ENCODE measurements at places on chromosomes 1 and 21. TPM values are rescaled to one million over a fixed set of nuclear protein-coding genes. Genes with fewer than 3 reads are reported as not detected.
A peak's percentile ranks its signal among the peaks of the same experiment; 100 is the strongest.

DNA sequence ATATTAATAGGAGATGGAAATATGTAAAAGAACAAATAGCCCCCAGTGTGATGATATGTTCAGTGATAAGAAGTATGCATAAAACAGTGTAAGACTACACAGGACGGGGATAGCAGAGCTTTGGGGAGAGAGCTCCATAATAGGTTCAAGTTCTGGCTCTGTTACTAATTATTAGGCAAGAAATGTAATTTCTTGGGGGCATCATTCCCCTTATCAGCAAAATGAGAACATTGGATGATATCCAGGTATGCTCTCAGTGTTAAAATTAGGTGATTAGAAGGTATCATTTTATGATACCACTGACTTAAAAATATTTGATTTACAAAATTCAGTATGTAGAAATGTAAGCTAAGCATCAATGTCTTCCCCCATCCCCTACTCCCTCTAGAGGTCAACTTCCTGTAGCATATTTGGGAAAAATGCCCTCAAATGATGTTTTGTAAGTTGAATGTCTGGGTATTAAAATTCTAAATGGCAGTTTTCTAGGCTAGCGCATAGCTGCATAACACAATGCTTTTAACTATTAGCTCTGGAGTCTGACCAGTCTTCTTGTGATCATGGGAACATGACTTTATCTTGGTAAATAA, 585.7 kb upstream of the CAMK1G start:
- DNase-seq, result no peak

DNA sequence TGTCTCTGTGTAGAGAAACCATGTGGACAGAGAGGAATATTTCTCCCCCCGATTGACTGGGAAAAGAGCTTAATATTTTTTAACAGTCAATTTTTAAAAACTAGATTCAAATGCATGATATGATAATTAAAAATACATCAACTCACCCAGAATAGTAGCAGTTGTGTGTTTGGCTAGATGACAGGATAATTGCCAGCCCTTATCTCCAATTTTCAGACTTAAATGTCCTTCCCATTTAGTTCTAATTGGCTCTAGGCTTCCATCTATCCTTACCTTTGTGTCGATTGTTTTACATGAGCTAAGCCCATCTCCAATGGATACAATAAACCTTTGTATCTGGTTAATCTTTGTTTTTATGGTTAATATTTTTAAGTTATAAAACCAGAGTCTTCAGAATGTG, 23.9 kb upstream of the KIAA0040 start:
- no peak for DNase-seq

GRCh38 chr1:234526922-234527321, 47.9 kb upstream of the TARBP1 start:
- no peak for DNase-seq

DNA sequence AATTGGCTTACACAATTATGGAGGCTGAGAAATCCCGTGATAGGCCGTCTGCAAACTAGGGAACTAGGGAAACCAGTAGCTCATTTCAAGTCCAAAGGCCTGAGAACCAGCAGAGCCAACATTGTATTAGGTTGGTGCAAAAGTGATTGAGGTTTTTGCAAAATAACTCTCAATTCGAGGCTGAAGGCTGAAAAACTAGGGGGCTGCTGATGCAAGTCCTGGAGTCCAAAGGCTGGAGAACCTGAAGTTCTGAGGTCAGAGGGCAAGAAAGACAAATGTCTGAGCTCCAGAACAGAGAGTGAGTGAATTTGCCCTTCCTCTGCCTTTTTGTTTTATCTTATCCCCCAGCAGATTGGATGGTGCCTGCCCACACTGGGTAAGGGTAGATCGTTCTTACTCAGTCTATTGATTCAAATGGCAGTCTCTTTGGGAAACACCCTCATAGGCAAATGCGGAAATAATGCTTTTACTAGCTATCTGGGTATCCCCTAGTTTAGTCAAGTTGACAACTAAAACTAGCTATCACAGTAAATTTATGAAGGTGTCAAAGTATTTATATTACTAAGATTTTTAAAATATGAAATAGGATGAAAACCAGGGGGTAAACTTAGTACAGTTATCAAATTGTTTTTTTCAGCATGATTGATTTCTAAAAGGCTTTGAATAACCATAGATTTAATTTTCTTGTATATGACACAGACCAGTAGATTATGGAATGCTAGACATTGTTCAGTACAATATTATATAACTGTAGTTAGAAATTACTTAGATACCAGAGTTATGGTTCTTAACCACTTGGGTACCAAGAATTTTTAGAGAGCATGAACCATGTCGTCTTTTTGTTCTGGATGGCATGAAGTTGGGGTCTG, 15.4 kb downstream of the RABGAP1L start:
- DNase-seq, result peak; percentile 71

DNA sequence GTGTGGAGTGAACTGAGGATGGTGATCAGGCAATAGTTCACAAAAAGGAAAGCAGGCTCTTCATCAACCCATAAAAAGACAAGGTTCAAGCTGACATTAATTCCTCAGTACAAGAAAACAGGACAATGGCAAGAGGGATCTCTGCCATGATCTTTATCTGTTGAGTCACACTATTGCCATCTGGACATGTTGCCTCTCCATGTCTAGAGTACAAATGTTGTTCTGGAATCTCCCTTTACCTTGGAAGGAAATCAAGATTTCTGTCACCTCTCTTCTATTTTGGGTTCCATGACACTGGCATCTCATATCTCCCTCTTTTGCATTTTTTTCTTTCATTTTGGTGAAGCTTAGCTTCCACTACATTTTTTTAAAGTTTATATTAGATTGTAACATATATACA, 329.1 kb downstream of the USP25 start:
- DNase-seq, result no peak

- DNase-seq, result no peak
Observed at GRCh38 chr21:19603011-19603593, 1199.5 kb upstream of the TMPRSS15 start.

DNA sequence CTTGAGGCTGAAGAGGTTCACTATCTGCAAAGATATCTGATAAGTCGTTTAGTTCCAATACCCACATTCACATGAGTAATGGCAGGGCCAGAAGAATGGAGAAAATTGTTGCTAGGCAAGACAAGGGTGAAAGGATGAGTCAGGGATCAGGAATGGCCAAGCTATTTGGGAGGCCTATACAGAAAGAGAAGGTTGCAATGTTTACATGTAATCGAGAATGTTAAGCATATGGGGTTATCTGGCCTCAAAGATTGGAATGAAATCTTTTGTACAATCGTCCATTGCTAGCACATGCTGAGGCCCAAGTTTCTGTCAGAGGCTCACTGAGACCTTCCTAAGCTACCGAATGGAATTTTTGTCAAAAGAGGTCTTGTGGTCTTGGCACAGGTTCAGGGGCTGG, 299.9 kb upstream of the PLD5 start:
- DNase-seq, result no peak

GRCh38 chr1:27137544-27138075, 17.3 kb downstream of the SLC9A1 start:
- no peak for DNase-seq

DNA sequence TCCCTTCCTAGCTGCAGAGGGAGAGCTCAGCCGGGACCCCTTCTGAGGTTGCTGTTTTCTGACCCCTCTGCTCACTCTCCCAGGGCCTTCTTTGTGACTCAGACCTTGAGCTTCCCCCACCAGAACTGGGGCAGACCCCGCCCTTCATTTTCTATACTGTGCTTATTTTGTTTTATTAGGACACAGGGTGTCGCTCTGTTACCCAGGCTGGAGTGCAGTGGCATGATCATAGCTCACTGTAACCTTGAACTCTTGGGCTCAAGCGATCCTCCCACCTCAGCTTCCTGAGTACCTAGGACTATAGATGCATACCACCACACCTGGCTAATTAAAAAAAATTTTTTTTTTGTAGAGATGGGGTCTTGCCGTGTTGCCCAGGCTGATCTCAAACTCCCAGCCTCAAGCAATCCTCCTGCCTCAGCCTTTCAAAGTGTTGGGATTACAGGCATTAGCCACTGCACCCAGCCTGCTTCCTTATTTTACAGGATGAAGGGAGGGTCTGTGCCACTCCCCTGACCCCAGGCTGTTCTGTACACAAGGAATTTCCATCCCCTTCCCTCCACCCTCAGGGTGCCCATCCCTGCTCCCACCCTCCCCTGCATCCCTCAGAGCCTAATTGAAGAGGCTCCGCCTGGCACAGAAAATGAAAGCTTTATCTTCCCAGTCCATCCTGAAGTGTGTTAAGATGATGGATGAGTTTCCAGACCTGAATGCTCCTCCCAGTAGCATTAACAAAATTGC, 195.2 kb upstream of the POU3F1 start:
- DNase-seq, result no peak

DNA sequence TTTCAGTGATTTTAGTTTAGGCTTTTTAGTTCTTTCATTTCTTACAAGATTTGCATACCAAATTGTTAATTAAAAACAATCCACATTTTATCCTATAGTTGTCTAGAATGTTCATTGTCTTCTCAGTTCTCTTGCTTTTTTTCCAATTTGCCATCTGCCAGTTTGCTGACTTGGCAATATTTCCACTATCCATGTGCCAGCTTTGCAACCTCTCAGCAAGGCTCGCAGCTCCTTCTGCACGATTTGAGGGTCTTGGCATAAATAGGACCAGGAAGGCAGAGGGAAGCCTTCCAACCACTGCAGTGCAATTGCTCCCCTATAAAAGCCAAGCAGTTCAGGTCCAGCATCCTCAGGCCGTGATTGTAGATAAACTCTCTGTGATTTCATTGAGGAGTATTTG, 306.8 kb upstream of the FMN2 start:
- no peak for DNase-seq

GRCh38 chr1:191320062-191320461, 838.2 kb upstream of the RGS18 start:
- DNase-seq, result no peak

- no peak for DNase-seq
Observed at GRCh38 chr1:114782476-114782875, 2.0 kb upstream of the SIKE1 start.

GRCh38 chr1:168976267-168976666, 130.2 kb upstream of the ATP1B1 start:
- DNase-seq, result no peak

DNA sequence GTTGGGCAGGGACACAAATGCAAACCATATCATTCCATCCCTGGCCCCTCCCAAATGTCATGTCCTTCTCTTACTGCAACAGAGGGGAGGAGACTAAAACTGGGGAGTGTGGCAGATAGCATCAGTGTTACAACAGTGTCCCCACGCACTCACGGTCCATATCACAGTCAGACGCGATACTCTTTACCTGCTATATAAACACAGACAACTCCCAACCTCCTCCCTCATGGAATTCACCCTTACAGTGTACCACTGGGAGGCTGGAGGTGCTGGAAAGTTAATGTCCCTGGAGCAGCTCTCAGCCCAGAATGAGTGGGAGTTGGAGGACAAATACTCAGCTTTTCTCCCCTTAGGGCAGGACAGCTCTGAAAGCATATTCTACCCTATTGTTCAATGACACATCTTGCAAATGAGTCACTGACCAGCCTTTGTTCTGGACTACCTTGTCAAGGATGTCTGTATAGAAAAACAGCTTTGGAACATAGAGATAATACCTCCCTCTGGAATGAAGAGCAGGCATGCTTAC, 445.9 kb downstream of the SETD4 start:
- no peak for DNase-seq

GRCh38 chr21:27646691-27647090, 679.8 kb upstream of the ADAMTS5 start:
- DNase-seq, result no peak

DNA sequence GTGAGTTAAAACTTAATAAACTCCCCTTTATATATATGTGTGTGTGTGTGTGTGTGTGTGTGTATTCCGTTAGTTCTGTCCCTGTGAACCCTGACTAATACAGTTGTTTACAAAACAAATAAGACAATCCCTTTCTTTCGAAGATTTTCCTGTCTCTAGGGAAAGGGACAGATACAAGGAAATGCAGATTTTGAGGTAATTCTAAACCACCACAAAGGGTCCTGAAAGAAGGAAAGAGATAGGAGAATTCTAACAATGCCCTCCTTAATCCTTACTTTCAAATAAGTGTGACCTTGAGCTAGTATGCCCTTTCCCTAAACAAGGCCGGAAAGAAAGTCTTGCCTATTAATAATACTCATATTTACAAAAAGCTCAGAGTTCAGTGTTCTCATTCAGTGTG, 164.8 kb upstream of the COL11A1 start:
- no peak for DNase-seq

- no peak for DNase-seq
Observed at GRCh38 chr1:33182401-33182841, 578 bp upstream of the TRIM62 start.

GRCh38 chr1:29747196-29747595, 510.9 kb downstream of the PTPRU start:
- DNase-seq, result no peak

GRCh38 chr1:55305735-55306134, 90.6 kb upstream of the USP24 start:
- DNase-seq, result no peak

- DNase-seq, result no peak
Observed at GRCh38 chr1:49213301-49213700, 436.6 kb upstream of the BEND5 start.

GRCh38 chr1:37634244-37634991, at the start of gene RSPO1:
Gene RSPO1 (minus strand): TSS chr1:37634892. CDS start chr1:37629661, 5,231 bp downstream.
- DNase-seq, result no peak

DNA sequence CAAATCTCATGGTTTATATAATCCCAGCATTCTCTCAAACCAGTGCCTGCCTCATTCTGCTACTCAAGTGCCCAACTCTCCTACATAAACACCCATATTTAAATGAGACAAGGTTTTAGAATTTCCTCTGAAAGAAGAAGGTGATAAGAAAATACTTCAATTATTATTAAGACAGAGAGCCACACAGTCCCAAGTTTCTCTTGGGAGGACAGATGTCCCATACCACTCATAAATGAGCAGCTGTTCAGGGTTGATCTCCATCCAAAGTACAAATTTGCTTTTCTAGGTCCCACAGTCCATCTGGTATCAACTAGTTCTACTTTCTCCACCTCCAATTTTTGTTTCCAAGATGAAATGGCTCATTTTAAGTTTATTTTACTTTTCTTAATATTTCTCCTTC, 11.3 kb downstream of the DCAF8 start:
- DNase-seq, result no peak

Gene NTNG1
- not detected for total RNA-seq

Gene IFI44
- 60.1 TPM for total RNA-seq

Gene KIRREL1
- total RNA-seq, result not detected

Gene CDC42BPA
- 2.1 TPM for total RNA-seq

Gene MAP3K21
- 5.6 TPM for total RNA-seq

Gene TSSK3
- total RNA-seq, result 0.90 TPM

Gene PAPPA2
- 0.44 TPM for total RNA-seq

Gene ZNF678
- total RNA-seq, result 6.5 TPM

Gene MYOM3
- total RNA-seq, result not detected

Gene KPRP
- total RNA-seq, result not detected

Gene CCDC190
- not detected for total RNA-seq

Gene GIPC2
- total RNA-seq, result 0.17 TPM
